NCI-H774 (cell line): ENCODE measurements at places on chromosomes 5 and 9.

DNA sequence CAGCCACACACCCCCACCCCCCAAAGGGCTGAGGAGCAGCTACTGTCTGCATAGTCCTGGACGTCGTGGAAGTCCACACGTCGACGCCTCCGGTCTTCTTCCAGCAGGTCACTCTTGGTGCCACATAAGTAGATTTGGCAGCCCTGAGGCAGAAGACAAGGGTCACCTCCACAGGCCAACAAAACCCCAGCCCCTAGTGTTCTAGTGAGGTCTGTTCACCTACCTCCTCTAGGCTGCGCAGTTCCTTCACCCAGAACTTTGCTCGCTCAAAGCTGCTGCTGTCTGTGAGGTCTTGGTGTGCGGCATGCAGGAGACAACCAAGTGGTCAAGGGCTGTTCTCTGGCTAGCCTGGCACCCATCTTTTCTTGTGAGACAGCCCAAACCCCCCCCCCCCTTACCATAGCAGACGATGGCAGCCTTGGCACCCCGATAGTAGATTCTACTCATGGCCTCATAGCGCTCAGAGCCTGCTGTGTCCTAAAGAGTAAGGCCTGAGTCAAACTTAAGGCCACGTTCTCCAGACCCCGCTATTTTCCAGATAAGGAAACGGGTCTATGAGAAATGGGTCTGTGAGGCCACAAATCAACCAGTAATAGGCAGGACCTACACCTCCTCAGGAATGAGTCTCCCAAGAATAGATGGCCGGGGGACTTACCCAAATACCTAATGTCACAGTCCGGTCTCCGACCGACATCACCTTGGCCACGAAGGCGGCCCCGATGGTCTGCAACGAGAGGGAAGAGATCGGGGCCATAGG is 987 bp downstream of the RAB24 start:
- DNase-seq = no peak

GRCh38 chr5:24475101-24475500 is 169.7 kb downstream of the CDH10 start:
- no peak for DNase-seq

- DNase-seq = no peak
These were observed 17.3 kb upstream of the SMIM32 start for GRCh38 chr5:136210259-136210658.

DNA sequence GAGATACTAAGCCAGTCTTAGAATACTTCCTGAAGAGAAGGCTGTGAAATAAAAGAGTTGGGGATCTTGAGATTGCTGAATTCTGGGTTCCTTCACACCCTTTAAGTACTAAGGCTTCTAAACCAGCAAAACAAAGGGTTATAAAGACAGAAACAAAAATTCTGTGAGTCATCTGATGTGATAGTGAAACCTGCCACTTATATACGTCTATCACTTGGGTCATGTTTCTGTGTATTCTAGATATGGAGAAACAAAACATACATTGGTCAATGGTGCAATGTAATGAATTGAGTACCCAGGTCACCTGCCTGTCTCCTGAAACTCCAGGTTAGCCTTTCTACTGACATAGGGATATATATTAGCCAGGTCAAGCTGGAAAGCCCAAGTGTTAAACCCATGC is 319.3 kb upstream of the GRAMD2B start:
- no peak for DNase-seq

- DNase-seq = peak; percentile 23
These were observed 98.9 kb downstream of the CSNK1G3 start for GRCh38 chr5:123610665-123611405.

GRCh38 chr5:127649018-127649439 is at the start of gene CTXN3:
TSS of gene CTXN3 (plus strand) at chr5:127649082. CDS start at chr5:127657522, 8,440 bp downstream.
- DNase-seq = peak; percentile 78
